Astrocyte (in vitro differentiated cells and primary cell): ENCODE measurements at places on chromosomes 6 and 20. TPM values are rescaled to one million over a fixed set of nuclear protein-coding genes. Genes with fewer than 3 reads are reported as not detected.

- H3K27me3 ChIP-seq: no peaks in the 10 kb centered on the region
- no peak overlapping the region for H3K27ac ChIP-seq
- DNase-seq: no peak
- no peak overlapping the region for H3K4me3 ChIP-seq
Measured at GRCh38 chr6:113871975-113872374, 14.8 kb downstream of the MARCKS start.

DNA sequence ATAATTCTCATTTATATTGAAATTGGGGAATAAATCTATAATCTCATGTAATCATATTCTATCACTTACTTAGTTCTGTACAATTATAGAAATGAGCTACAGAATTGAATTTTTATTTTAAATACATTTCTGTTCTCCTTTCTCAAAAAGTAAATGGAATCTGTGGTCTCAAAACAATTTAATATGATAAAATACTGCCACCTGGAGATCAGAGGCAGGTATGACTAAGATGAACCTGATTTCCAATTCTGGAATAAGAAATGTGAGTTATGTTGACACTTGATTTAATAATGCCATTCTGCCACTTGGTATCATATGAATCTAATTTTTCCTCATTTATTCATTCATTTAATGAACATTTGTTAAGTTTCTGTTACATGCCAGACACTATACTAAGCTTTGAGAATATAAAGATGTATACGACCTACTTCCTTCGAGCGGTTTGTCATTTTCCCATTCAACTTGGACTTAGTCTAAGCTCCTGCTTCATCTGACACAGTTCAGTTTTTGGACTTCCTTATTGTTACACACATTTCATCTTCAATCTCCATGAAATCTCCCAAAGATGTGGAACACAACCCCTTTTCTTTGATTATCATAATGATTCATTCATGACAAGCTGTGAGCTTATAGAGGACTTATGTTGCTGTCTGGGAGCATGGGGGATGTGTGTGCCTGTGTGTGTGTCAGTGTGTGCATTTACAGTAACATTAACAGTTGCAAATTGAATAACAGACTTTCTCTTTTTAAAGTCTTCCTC lies 7.5 kb upstream of the CCDC28A start:
- no peak overlapping the region for H3K27ac ChIP-seq
- H3K27me3 ChIP-seq: no peaks in the 10 kb centered on the region
- no peaks in the 10 kb centered on the region for H3K36me3 ChIP-seq
- no peaks in the 10 kb centered on the region for H3K4me1 ChIP-seq
- no peak for DNase-seq

DNA sequence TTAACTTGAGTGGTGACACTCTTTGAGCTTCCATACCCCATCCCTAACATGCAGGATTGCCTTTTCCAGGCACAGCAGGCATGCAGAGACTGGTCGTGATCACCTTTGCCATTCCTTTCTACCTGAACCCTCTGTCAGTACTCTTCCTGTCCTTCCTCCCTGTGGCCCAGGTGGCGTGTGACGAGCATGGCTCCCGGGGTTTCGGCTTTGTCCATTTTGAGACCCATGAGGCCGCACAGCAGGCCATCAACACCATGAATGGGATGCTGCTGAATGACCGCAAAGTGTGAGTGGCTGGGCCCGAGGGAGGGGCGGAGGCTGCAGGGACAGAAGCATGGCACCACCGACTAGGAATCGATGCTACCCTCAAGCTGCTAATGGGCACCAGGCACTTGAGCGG lies 6.7 kb downstream of the PABPC1L start:
- H3K27me3 ChIP-seq: no peaks in the 10 kb centered on the region
- no peaks in the 10 kb centered on the region for H3K4me1 ChIP-seq
- no peak overlapping the region for H3K27ac ChIP-seq
- no peak overlapping the region for H3K4me3 ChIP-seq

PLN gene
- 0.43 TPM in 1 of 2 replicates, not detected in the other for total RNA-seq

- DNase-seq: no peak
- H3K27ac ChIP-seq: no peak overlapping the region
- H3K4me3 ChIP-seq: no peak overlapping the region
- H3K36me3 ChIP-seq: no peaks in the 10 kb centered on the region
- peaks cover 10% of the 10 kb centered on the region for H3K27me3 ChIP-seq
Measured at GRCh38 chr20:62439218-62439617, 11.9 kb upstream of the RBBP8NL start.

DNA sequence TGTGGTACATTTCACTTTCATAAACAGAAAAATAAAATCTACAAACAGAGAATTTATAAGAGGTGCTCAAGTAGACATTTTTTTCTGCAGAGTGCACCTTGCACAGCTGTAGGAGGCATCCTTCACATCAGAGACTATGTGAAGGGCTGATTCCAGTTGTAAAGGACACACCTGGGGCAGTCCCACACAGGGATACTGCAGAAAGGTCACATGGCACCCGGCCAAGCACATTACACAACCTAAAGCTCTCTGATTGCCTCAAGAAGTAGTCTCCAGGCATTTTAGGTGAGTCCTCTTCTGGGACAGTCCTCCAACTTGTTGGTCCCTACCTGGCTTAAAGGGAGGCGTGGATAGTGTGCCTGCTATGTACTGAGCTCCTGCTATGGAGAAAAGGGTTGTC lies 502.9 kb upstream of the NOX3 start:
- no peaks in the 10 kb centered on the region for H3K27me3 ChIP-seq
- no peak overlapping the region for H3K27ac ChIP-seq

FAM209B gene
- total RNA-seq: 0.60 TPM in 1 of 2 replicates, not detected in the other
